ENCODE measurements at places on chromosomes 13 and 19.

GRCh38 chr19:28920269-28921066 lies 292.5 kb downstream of the UQCRFS1 start:
- peak; percentile 71 for DNase-seq

DNA sequence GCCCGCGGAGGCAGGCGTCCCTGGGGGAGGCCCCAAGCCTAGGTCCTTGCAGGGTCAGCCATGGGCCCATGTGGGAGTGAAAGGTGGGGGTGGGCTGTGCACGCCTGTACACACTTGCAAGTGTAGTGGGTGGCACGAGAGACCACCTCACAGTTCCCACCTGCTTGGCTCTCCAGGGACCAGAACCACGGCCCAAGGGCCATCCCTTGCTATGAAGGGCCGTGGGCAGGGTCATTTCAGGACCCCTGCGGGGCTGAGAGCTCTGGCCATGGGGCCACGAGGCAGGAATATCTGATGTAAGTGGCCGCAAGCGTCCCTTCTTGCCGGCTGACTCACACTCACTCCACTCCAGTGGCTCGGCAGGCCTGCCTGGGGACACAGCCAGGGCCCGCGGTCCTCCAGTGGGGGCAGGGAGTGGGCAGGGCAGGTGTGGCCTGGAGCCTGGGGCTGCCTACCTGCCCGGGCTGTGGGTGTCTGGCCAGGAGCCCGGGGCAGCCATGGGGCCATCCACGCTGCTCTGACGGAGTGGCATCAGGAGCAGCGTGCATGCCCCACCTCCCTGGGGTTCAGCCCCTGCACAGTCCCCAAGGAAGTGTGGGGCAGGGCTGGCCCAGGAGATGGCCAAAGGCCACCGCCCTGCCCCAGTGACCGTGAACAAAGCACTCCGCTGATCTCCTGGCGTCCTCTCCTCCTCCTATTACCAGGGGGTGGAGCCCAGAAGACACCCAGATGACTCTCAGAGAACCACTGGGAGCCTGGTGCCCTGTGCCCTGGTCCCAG lies 8.6 kb upstream of the MKNK2 start:
- peak; percentile 63 for DNase-seq

DNA sequence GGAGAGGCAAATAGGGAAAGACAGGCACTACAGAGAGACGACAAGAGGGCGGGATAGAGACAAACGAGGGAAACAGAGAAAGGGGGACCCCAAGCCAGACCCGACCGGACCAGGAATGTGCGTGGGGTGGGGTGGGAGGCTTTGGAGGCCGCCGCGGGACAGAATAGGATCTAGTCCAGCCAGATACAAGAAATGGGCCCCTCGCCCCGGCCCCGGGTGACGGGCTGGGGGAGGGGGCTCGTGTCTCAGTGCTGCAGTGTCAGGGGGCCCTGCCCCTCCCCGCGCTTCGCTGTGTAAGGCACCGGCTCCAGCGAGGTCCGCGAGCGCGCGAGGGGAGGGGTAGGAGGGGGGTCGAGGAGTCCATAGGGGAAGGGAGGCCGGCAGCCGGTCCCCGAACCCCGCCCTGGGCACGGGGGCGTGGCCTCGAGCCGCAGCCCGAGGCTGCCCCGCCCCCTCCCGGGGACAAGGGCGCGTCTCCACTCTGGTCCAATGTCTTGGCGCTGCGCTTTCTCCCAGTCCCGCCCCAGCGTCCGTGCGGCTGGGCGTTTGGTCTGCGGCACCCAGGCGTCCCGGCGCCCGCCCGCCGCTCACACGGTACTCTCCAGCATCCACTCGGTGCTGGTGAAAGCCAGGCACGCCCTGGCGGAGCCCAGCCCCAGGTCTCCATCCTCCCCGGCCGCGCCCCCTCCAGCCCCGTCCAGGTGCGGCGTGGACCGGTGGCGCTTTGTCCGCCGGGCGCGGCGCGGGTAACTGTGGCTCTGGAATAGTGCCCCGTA lies 11.0 kb downstream of the IFNL1 start:
- peak; percentile 76 for DNase-seq

DNA sequence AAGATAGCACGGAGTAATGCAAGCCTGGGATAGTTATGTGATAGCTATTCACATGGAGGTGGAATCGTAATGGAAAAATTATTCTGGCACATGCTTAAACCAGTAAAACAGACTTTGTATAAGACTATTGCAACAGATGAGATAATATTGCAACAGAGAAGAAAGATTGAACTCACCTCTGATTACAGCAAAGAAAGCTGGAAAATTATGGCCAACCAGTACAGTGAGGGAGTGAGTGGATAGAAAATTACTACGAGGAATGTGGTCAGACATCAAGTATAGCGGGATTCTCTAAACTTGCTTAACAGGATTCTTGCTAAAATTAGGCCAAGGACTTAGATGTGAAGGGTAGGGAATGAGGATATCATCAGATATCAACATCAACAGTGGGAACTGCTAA lies 397.6 kb upstream of the KLHL1 start:
- DNase-seq = no peak

DNA sequence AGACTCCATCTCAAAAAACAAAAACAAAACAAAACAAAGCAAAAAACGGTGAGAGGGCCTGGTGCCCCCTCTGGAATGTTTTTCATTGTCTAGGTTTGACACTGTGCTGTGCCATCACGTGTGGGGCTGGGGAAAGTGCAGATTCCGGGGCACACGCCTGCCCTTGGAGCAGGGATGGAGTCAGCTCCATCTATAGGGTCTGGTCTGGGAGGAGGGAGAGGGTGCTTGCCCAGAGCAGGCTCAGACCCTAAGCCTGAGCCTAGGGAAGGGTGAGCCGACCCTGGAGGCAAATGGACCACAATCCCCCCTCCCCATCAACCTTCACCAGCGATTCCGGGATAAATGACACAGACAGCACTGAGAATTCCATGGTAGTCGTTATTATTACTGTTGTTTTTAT lies 10.9 kb upstream of the ZBTB32 start:
- DNase-seq = no peak

GRCh38 chr13:24203273-24203672 lies 42.8 kb downstream of the SPATA13 start:
- peak; percentile 52 for DNase-seq

- DNase-seq = no peak
These were observed 793 bp upstream of the SBK2 start for GRCh38 chr19:55537741-55538111.

- no peak for DNase-seq
These were observed 81.6 kb downstream of the COG6 start for GRCh38 chr13:39737047-39737446.

GRCh38 chr19:38229585-38230073 lies 5.6 kb upstream of the DPF1 start:
- DNase-seq = peak; percentile 87

DNA sequence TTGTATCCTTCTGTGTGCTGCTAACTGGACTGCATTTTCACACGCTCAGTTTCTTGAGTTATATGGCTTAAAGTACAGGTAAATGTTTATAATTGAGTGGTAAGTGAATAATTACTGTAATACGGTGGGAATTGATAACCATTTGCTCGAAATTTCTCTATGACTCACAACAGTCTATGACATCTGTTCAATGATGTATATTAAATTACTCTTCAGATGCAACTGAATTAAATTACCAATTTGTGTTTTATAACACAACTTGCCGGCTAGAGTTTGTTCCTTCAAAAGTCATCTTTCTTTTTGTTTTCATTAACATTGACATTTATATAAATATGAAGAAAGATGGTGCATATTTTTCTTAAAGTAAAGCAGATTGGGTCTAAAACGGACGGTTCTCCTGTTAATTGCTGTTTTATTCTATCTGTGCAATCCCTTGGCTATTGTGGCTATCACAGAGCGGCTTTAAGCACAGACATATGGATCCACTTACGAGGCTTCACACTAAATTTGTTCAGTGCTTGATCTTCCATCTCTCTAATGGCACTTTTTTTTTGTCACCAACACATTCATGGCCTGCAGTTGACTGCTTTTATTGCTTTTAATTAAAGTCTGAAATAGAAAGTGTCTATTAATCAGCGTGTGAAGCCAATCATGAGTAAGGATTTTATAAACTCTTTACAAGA lies 1291.6 kb upstream of the SLC10A2 start:
- no peak for DNase-seq

DNA sequence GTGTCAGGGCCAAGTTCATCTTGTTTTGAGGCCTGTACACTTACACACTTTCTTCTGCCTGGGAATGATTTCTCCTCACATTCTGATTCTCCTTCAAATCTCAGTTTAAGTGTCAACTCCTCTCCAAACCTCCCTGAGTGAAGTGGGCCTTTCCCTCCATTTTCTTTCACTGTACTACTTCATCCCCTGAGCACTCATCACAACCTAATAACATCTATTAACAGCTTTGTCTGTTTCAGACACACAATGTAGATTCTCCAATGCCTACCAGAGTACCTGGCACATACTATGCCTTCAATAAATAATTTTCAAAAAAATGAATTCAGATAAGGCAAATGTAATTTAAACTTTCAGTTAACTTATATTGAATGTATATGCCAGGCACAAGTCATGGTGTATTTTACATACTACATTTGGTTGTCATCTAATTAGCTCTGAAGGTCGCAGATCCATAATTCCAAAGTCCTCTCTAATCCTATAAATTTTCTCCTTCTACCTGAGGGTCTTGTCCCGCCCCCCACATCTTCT lies 357 bp upstream of the COG6 start:
- no peak for DNase-seq

GRCh38 chr13:80900561-80900960 lies 559.6 kb upstream of the SPRY2 start:
- DNase-seq = no peak

- peak; percentile 88 for DNase-seq
These were observed 463 bp upstream of the TSC22D1 start for GRCh38 chr13:44576351-44577235.

DNA sequence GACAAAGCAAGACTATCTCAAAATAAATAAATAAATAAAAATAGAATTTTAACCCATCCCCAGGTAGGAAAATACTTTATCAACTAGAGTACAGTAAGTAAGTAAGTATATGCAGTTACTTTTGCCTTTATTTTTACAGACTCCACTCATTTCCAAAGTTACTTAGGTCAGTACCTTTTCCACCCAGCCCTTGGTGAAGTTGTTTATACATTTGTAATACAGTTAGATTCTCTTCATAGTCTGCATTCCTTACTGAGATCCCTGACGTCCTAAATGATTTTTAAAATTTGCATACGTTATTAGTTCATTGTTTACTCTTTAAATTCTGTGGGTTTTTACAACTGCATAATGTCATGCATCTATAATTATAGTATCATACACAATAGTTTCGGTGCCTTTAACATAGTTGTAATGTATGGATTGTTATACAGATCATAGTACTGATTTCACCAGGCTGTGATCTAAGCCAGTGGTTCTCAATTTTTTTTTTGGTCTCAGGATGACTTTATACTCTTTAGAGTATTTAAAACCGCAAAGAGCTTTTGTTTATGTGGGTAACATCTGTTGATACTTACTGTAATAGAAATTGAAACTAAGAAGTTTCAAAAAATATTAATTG lies 10.4 kb downstream of the SETDB2 start:
- DNase-seq = no peak

DNA sequence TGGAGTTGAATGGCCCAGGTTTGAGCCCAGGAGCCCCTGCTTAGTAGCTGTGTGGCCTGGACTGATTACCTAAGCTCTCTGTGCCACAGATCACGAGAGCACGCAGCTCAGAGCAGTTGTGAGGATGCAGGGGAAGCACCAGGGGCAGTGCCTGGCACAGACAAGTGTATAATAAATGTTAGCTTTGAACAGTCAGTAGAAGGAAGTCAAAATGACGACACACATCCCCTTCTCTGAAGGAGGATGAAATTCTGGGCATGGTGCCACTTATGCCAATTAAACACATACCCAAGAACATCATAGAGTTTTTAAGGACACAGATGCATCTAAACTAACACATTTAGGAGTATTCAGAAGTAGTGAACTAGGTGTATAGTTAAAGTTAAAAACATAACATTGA lies 24.9 kb upstream of the SIGLEC11 start:
- DNase-seq = no peak

- no peak for DNase-seq
These were observed 10.0 kb downstream of the NDUFB7 start for GRCh38 chr19:14561847-14562351.

Measured in retina (tissue), 1 donor.